ENCODE measurements at places on chromosomes 12 and 14. TPM values are rescaled to one million over a fixed set of nuclear protein-coding genes. Genes with fewer than 3 reads are reported as not detected.

Gene CRIP1
- total RNA-seq: 0.50 TPM

Gene MYBPC1
- total RNA-seq: not detected

Gene ADAMTS20
- not detected for total RNA-seq

Gene LBHD2
- not detected for total RNA-seq

Gene KLHDC1
- 3.0 TPM for total RNA-seq

Gene KRT86
- total RNA-seq: under 0.01 TPM

Gene OR4L1
- not detected for total RNA-seq

Gene NTF3
- not detected for total RNA-seq

Gene SDS
- total RNA-seq: not detected

Gene SDR9C7
- total RNA-seq: not detected

Gene IRAK3
- 2.0 TPM for total RNA-seq

Gene MMP17
- 28.1 TPM for total RNA-seq

Gene RPGRIP1
- not detected for total RNA-seq

Gene STAC3
- total RNA-seq: 0.50 TPM

Gene IFI27L1
- 27.0 TPM for total RNA-seq

Gene PTPRB
- total RNA-seq: 3.1 TPM

Gene CLEC4D
- total RNA-seq: not detected

Gene TSPAN19
- 0.25 TPM for total RNA-seq

Gene ST8SIA1
- total RNA-seq: 0.37 TPM

Gene SLC6A15
- total RNA-seq: 78.4 TPM

Gene P2RX7
- 2.8 TPM for total RNA-seq

Gene GALNT8
- under 0.01 TPM for total RNA-seq

Gene SMIM10L1
- total RNA-seq: 5.7 TPM

Gene SPIC
- total RNA-seq: not detected

Gene KRT72
- not detected for total RNA-seq

All from uterine smooth muscle cell (primary cell).